Stimulated activated CD8-positive, alpha-beta memory T cell treated with anti-CD3 and anti-CD28 coated beads, Interleukin-15, amount 100 ng/mL, for 1 hour (primary cell): ENCODE measurements at places on chromosomes 6 and 20.

- no peak for DNase-seq
These were observed 401.2 kb upstream of the MANEA start for GRCh38 chr6:95175927-95176675.

- DNase-seq, result no peak
These were observed 135.4 kb downstream of the CDC5L start for GRCh38 chr6:44522871-44523270.

GRCh38 chr6:27547157-27548075 lies 74.5 kb upstream of the ZNF184 start:
- DNase-seq, result no peak

GRCh38 chr20:33181482-33182093 lies 13.6 kb downstream of the BPIFA2 start:
- DNase-seq, result no peak

DNA sequence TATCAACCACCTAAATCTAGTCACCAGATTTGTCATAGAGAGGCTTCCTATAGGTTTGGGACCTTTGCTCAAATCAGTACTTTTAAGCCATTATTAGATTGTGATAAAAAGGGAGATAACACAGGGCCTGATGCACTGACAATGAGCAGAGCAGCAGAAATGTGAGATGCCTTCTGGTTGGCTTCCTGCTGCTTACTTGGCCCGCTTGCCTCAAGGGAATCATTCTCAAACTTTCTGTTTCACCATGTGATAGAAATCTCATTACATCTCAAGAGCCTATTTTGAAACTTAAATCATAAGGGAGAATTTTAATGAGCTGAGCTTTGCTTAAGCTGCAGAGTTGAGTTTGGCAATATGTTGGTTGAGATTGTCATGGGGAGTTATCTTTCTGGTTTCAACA lies 606.0 kb downstream of the DHX35 start:
- no peak for DNase-seq

DNA sequence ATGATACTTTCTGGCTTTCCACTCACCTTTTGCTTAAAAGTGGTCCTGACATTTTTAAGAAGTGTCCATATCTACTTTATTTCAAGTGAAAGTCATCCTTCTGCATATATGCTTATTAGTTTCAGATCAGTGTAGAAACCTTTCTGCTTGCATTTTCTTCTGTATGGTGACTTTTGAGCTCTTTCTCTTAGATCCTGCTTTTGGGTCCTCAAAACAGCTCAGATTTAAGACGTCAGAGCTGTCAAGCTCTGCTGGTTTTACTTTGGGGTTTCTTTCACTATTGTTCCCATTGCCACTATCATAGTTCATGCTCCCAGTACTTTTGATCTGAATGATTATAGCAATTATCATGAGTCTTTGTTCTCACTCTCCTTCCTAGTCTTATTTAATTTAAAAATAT lies 41.7 kb downstream of the BCKDHB start:
- no peak for DNase-seq

DNA sequence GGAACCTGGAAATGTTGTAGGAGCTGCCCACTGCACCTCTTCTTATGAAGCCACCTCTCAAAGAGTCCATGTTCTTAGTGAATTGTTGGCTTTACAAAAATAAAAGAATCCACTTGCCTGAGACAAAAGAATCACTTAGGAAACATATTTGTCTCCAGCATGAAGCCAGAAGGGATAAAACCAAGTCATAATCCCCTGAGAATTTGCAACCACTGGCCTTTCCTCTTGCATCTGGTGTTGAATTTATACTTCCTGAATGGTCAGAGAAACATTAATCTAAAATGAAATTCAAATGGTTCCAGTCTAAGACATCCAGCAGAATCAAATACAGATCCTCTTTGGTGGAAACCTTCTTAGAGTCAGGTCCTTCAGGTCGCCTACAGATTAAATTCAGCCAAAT lies 192.5 kb upstream of the ECI2 start:
- no peak for DNase-seq

GRCh38 chr6:124694139-124694705 lies 268.0 kb upstream of the RNF217 start:
- DNase-seq, result no peak
